ENCODE measurements at places on chromosomes 5 and 9. TPM values are rescaled to one million over a fixed set of nuclear protein-coding genes. Genes with fewer than 3 reads are reported as not detected.

DNA sequence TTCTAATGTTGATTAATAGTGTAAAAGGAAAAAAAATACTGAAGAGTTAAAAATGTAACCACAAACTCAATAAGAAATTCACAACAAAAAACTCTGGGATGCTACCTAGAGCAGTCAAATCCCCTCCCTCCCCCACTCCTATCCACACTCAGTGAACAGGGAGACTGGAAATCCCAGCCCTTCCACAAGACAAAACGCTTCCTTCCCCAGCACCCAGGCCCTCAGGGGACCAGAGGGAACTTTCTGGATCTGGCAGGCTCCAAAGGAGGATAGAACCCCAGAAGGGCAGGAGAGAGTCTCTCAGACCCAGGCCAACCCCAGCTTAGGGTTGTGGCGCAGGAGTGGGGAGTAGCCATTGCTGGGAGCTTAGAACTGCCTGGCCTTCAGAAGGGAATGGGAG is 55.0 kb downstream of the DCP2 start:
- no peak for DNase-seq

GRCh38 chr5:74149395-74149794 is 491.1 kb downstream of the ENC1 start:
- no peak for DNase-seq

GRCh38 chr5:149317281-149318048 is 27.8 kb upstream of the GRPEL2 start:
- DNase-seq: peak; percentile 60

- no peak for DNase-seq
Observed at GRCh38 chr5:173056783-173057061, 570 bp downstream of the CREBRF start.

Gene TMEM8B
- 2.8 TPM for total RNA-seq

DNA sequence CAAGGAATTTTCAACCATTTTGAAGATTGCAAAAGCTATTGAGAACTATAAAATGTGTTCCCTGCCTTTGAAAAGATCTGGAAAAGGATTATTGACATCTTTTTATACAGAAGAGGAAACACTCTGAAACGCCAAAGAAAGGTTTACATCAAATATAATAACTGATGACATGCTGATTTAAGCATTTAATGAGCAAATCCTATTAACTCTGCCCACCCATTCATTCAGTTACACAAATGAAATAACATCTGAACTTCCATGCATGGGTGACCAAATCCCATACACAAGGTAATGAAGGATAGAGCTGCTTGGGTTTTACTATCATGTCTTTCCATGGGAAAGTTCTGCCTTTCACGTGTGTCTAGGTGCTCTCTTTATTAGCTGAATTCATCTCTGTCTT is 589.4 kb upstream of the WWC1 start:
- no peak for DNase-seq

GRCh38 chr5:27465140-27465539 is 426.8 kb upstream of the CDH9 start:
- no peak for DNase-seq

DNA sequence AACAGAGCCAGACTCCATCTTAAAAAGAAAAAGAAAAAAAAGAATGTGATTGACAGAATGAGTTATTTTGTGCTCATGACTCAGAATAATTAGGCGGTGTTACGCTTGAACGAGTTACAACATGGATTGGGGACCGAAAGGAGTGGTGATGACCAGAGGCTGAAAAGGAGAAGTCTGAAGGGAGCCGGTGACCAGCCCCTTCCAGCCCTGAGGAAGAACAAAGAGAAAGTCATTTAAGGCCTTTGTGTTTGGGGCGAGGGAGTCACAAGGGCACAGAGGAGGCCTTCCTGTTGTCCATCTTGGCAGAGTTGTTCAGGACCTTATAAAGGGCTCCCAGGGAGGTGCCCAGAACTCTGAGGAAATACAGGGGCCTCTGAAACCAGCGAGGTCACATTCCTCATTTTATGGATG is 131.6 kb downstream of the GOLPH3 start:
- DNase-seq: no peak

Gene DNM1
- 2.2 TPM for total RNA-seq

DNA sequence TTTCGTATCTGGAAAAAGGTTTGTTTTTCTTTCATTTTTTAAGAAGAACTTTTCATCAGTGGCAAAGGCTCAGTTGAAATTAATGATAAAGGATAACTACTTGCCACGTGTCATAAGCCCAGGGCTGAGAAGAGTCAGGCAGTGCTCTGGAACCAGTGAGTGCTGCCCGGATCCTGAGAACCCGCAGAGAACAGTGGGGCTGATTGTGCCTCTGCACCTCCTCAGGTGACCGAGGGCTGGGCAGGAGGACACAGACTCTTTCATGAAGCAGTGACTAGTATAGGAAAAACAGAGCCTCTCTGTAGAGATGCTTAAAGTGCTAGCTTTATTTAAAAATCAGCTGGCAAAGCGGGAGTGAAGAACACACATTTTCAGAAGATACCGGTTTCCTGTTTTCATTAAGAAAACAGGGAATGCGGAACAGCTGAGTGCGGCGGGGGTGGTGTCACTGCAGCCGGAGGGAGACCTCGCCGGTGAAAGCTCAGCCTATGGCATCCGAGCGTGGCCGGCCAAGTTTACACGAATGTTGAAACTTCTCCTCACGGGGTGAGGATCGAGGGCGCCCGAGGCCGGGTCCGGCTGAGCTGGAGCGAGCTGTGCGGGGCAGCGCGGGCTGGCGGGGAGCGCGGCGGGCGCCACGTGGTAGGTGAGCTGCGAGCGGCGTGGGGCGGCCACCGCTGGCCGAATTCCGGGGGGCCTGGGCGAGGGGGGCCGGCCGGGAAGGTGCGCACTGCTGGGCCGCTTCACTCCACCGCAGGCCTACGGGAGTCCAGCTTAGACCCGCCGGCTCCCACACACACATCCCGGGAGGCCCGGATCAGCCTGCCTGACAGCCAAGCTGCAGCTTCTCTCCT is 134.7 kb upstream of the DMRT1 start:
- peak; percentile 52 for DNase-seq

Gene AQP7
- total RNA-seq: not detected

DNA sequence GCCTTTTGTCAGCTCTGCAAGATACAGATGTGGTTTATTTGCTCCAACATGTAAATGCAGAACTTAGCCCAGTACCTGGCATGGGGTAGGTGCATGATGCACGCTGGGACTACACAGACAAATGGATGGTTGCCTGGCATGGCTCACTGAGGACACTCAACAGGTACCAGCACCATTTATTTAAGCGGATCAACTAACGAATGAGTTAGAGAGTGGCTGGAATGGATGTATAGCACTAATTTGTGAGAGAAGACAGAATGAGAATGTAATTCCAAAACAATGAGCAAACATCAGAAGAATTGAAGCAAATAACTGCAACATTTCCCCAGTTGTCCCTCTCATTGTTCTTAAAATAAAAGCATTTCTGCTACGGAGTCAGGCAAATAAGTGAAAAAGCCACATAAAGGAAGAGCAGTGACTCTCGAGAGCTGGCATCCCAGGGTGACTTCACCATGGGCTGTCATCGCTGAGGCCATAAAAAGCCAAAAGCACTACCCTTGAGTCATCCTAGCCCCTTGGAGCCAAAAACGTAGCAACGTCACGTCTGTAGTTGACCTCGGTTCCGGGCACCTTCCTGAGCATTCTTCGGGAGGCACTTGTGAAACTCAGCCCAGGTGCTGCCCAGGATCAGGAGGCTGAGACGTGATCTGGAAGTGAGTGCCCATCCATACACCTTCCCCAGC is 290.3 kb downstream of the NSG2 start:
- DNase-seq: peak; percentile 75

GRCh38 chr5:78283105-78283504 is 11.4 kb downstream of the AP3B1 start:
- DNase-seq: no peak

GRCh38 chr5:130159968-130160367 is 255.7 kb downstream of the CHSY3 start:
- DNase-seq: no peak

Gene RORB
- total RNA-seq: not detected

- DNase-seq: no peak
Observed at GRCh38 chr9:86064220-86064619, 35.1 kb downstream of the GOLM1 start.

- DNase-seq: no peak
Observed at GRCh38 chr9:134809826-134810225, 70.8 kb upstream of the FCN2 start.

GRCh38 chr5:175697846-175698245 is 40.0 kb downstream of the HRH2 start:
- DNase-seq: no peak

Data from SJSA1 (cell line).